ENCODE measurements at places on chromosomes 5 and 9.

DNA sequence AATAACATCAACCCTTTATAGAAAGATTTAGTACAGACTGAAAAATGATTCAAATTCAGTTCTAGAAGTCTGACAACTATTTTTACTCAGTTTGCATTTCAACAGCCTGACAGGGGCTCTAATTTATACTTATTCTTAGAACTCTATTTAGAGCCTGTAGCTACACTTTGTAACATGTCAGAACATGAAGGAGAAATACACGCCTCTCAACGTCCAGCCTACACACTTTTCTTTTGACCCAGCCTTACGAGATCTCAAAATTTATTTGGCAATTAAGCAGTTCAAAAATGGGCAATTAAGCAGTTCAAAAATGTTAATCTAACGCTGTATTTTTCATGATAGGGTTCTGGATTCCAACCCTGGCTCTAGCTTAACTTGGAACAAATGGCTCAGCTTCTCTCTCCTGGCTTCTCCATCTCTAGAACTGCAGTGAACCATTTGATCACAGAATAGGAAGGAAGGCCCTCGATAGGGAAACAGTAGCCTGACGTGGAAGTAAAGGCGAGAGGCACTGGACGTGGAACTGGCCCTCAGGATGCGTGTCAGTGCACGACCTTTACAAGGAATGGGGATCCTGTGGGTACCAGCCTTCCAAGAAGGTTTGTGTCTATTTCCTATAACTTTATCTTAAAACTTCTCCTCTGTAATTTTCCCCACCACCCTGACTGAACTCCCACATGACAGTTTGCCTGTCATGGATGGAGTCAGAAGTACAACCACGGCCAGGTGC lies 66.4 kb downstream of the PRRT1B start:
- DNase-seq, result no peak

DNA sequence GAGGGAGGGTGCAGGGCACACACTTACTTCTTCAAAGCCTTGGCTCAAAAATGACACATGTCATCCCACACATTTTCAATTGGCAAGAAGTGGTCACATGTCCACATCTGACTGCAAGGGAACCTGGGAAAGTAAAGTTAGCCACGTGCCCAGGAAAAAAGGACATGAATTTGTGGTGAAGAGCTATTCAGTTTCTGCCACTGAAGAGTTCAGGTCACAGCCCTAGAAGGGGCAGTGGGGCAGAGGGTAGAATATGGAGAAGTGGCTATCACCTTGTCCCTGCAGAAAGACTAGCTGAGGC lies 1.9 kb upstream of the RGS14 start:
- no peak for DNase-seq

DNA sequence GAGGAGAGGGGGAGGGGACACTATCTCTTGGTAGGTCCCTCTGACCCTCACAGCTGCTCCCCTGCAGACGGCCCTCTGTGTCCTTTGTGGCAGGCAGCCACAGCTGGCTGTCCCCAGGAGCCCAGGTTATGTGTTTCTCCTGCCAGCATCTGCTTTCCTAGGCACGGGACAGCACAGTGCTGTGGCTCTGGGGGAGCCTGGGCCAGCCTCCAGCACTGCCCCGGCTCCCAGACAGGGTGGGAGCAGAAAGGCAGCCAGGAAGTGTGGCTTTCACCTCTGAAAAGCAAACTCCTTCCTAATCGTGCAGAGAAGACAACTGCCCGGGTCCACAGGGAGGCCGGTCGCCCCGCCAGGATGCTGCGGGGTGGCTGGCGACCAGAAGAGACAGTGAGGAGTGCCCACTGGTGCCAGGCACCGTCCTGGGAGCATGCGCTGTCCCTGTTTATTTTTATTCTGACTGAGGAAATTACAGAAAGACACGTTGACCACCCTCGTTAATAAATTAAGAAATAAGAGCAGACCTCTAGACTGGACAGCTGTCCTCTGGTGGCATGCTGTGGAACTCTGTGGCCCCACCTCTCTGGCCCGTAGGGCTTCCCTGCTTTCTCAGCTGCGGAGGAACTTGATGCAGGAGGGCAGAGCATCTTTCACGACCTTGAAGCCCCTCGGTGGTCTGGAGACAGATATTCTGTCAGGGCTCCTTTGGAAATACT lies 240.3 kb downstream of the FANCC start:
- no peak for DNase-seq

- DNase-seq, result no peak
Measured at GRCh38 chr5:78667461-78668103, 19.0 kb upstream of the LHFPL2 start.

- no peak for DNase-seq
Measured at GRCh38 chr5:169165052-169165451, 135.9 kb downstream of the SLIT3 start.

- no peak for DNase-seq
Measured at GRCh38 chr5:80184235-80185023, 71.4 kb downstream of the SERINC5 start.

DNA sequence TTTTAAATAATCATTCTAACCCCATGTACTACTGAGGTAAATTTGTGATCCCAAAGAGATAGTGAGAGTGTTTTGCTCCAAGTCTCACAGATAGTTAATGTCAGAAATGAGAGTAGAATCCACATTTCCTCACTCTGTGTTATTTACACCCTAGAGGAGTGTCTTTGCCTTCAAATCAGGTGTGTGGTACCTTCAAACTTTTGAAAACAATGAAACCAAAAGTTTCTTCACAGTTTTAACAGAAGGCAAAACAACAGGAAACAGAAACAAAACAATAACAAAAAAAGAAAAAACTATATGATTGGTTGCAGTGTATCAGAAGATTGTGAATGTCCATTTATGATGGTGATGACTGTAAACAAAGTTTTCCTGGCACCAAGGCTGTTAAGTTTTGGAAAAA lies 85.9 kb downstream of the ERBIN start:
- no peak for DNase-seq

- DNase-seq, result no peak
Measured at GRCh38 chr9:77158772-77159513, 18.4 kb upstream of the VPS13A start.

DNA sequence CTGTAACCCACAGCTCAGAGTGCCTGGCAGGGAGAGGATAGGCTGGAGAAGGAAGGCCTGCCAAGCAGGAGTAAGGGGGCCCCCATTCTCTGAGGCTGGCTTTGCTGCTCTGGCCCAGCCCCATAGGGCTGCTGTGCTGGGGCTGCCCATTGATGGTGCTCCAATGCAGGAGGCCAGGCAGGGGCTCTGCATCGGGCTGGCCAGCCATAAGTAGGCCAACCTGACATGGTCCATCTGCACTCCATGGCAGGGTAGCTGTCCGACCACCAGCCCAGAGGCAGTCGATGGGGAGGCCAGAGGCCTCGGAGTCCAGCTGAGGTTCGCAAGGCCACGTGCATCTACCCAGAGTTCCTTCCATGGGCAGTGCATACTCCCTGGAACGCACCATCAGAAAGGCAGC lies 75.0 kb upstream of the PITX1 start:
- no peak for DNase-seq

- DNase-seq, result no peak
Measured at GRCh38 chr9:4321554-4321953, 21.7 kb upstream of the GLIS3 start.

GRCh38 chr9:85405566-85405950 lies 336.2 kb downstream of the AGTPBP1 start:
- no peak for DNase-seq

DNA sequence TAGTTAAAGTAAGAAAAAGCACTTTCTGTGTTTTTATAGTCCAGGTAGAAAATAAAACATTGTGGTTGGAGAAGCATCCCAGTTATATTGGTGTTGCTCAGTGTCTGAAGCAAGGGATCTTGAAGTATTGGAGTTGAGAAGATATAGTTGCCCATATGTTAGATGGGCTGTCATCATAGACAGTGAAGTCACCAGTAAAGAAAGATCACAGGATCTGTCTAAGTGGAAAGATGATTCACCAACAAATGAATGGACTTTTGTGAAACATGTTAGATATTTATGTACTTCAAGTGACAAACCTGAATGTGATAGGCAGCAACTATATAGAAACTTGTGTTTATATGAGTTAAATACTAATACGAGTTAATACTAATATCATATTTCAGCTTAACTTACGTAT lies 11.7 kb downstream of the OGN start:
- no peak for DNase-seq

DNA sequence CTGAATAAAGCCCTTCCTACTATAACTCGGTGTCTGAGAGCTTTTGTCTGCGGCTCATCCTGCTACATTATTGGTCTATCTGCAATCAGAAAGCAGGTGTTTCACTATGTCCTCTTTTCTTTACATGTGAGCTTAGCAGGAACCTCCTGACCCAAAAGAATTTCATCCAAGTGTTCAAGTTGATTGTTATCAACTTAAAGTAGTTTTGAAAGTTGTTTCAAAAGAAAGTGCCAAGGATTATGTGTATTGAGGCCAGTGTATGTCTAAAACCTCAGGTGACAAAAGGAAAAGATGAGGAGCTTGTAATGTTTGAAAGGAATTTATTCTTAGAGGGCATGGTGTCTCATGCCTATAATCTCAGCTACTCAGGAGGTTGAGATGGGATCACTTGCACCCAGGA lies 8.1 kb upstream of the SELENOP start:
- DNase-seq, result no peak

GRCh38 chr9:97425336-97425972 lies 13.6 kb downstream of the TDRD7 start:
- no peak for DNase-seq

- DNase-seq, result no peak
Measured at GRCh38 chr9:90813523-90813922, 11.9 kb downstream of the SYK start.

GRCh38 chr9:131787838-131788237 lies 48.0 kb upstream of the RAPGEF1 start:
- no peak for DNase-seq

DNA sequence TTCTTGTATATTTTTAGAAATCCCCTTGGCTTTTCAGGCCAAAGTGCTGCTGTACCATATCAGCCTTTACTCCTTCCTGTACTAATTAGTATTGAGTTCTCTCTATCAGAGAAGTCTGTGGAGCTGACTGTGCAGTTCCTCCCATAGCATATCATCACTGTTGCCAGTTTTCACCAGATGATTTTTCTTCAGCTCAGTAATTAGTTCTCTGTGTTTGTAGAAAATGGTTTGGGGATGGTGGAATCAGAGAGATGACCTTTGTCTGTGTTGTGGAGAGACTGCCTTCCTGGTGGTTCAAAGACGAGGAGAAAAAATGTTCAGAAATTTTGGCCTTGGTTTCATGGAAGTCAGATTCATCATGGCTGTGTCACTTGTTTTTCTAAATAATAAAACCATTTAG lies 227.5 kb upstream of the ACTBL2 start:
- no peak for DNase-seq

DNA sequence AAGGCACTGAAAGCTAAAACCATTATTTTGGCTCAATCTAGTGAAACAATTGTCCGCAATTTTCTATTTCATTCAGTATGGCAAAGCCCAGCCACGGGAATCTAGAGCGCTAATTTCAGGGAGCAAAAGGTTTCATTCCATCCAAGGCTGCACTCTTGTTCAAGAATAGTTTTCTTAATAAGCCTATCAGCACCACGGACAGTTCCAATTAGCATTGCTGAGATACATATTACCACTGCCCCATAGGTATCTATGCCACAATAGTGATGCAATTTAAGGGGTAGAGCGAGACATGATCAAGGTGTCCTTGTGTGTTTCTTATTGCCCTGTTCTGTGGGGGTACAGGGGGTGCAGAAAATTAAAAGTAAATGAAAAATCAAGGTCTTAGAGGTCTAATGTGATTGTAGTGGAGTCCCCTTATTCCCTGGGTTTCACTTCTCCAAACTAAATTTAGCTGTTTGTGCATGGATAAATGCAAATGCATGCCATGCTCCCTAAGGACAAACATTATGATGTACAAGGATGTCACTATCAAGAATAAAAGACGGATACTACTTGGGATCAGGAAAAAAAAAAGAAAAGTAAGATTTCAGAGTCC lies 45.5 kb downstream of the SPOCK1 start:
- peak; percentile 10 for DNase-seq

DNA sequence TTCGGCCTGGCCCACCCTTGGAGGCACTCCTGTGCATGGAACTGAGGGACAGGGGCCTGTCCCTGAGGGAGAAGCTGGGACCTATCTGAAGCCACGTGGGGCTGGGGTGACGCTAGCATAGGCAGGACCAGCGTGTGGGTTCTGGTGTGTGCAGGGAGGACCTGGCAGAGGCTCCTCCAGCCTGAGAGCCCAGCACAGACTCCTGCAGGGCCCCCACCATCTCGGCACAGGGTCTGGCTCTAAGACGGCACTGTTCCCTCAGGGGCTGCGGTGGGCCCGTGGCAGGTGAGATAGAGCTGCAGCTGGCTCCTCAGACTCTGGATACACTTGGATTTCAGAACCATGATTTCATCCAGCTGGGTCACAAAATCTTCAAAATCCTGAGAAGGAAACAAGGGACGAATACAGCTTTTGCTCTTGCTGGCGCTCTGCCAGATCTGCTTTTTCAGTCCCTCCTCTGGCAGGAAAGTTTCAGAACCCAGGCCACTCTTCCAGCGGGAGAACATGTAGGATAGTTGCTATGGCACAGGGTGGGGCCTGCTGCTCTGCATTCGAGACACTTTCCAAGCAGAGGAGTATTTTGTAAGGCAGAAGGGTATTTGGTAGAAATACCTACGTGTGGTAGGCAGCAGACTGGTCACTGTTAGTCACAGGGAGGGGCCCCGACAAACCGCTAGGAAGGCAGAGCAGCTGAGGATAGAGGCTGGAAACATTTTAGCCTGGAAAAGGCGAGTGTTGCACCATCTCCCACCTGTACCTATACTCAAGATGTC lies 74.7 kb downstream of the KIF24 start:
- peak; percentile 46 for DNase-seq

- DNase-seq, result no peak
Measured at GRCh38 chr9:131271506-131271931, 4.8 kb downstream of the FAM78A start.

DNA sequence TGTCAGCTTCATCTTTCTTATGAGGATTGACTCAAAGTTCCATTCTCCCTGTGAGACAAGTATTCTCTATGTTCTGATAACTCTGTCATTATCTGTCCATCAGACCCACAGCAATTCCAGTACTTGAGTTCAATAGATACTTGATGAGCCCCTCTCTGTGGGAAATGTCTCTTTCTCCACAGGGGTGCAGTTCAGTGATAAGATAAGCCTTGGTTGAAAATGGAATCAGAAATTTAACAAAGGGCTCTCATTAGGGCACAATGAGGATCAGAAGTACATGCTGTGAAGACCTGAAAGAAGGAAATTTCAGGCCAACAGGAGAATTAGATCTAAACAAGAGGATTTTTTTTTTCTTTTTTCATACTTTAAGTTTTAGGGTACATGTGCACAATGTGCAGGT lies 737.3 kb downstream of the MTRR start:
- no peak for DNase-seq

DNA sequence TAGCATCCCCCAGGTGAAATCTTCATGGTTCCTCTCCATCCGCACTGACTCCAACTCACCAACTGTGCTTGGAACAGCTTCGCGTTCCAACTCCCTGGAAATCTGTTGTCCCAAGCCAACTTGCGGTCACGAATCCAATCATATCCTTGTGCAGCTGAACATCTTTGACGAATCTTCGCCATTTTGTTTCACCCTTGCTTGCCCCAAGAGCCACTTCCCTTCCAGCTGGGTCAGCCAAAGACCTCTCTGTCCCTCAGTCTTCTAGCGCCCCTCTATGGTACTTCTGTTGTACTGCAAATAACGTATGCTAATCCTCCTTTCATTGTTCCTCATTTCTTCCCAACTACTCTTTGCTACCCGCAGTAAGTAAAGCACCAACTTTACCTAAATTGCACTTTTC lies 61.0 kb upstream of the TARS1 start:
- DNase-seq, result peak; percentile 43

GRCh38 chr5:136198453-136198852 lies 5.5 kb upstream of the SMIM32 start:
- no peak for DNase-seq

- no peak for DNase-seq
Measured at GRCh38 chr5:100950985-100951384, 47.9 kb upstream of the ST8SIA4 start.

- no peak for DNase-seq
Measured at GRCh38 chr5:52119768-52120167, 667.9 kb upstream of the ITGA1 start.
